IMR-90 (cell line): ENCODE measurements at places on chromosomes 3 and 15. TPM values are rescaled to one million over a fixed set of nuclear protein-coding genes. Genes with fewer than 3 reads are reported as not detected.

Gene GXYLT2
- polyA plus RNA-seq, result 4.8 and 5.7 TPM in 2 replicates

DNA sequence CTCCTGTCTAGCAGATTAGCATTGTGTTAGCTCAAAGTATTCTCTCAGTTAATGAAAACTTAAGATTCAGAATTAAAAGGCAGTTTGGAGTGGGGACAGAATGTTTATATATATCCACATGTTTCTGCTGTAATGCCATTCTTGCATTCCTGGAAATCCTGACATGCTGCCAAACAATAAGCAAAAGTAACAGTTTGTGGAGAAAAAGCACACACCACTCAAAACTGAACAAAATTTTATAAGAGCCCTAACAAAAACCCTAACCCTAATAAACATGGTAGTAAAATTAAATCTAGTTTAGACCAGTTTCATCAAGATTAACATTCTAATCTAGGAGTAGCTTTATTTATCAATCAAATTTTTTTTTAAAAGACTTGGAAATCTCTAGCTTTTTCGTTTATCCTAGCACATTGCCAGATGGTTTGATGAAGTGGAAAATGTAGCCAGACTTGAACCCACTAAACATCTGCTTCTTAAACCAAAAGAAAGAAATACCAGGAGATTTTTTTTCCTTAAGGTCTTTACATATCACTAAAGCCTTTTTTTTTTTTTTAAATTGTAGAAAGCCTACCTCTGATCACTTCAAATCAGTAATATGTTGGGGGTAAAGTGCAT, 3.7 kb downstream of the TCAIM start:
- H3K4me3 ChIP-seq, result no peak overlapping the region
- DNase-seq, result peak; percentile 87
- H3K27me3 ChIP-seq, result no peaks in the 10 kb centered on the region
- peak overlapping the region; percentile 61; the same call in 1 of the 2 replicates for H3K27ac ChIP-seq
- H3K36me3 ChIP-seq, result no peaks in the 10 kb centered on the region

Gene RLBP1
- polyA plus RNA-seq, result not detected in 2 replicates

Gene PRR20G
- polyA plus RNA-seq, result not detected in 2 replicates

Gene IGDCC3
- 0.19 and 0.32 TPM in 2 replicates for polyA plus RNA-seq

Gene ITGA11
- polyA plus RNA-seq, result 5.6 and 6.6 TPM in 2 replicates

Gene UACA
- 127 and 156 TPM in 2 replicates for polyA plus RNA-seq

GRCh38 chr3:182722907-182723306, 70.4 kb upstream of the ATP11B start:
- no peak for DNase-seq
- H3K36me3 ChIP-seq, result no peaks in the 10 kb centered on the region
- peaks cover 8% of the 10 kb centered on the region; the same call in 1 of the 2 replicates for H3K27me3 ChIP-seq
- no peak overlapping the region for H3K4me3 ChIP-seq

GRCh38 chr3:172321035-172321434, 127.2 kb downstream of the GHSR start:
- H3K27ac ChIP-seq, result no peak overlapping the region
- peaks cover 41% of the 10 kb centered on the region for H3K36me3 ChIP-seq
- H3K4me3 ChIP-seq, result no peak overlapping the region
- H3K27me3 ChIP-seq, result no peaks in the 10 kb centered on the region

DNA sequence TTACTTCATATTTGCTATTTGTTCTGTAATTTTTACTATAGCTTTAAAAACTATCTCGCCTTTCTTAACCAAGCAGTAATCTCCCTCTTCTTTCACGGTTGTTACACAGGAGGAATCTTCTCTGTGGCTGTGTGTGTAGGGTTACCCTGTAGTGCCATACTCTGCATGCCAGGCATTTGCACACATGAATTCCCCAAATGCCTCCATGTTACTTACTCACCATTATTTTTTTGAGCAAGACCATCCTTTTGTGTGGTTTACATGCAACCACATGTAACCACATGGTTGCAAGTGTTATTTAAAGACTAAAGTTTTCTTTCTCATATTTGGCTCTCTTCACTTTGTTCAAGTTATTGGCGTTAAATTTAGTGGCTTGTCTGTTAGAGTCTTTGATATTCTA, 45.5 kb downstream of the HPS3 start:
- no peak overlapping the region for H3K4me3 ChIP-seq
- H3K36me3 ChIP-seq, result peaks cover 8% of the 10 kb centered on the region
- H3K27ac ChIP-seq, result no peak overlapping the region
- H3K4me1 ChIP-seq, result peaks cover 11% of the 10 kb centered on the region; the same call in 1 of the 2 replicates
- no peak for DNase-seq

- H3K4me1 ChIP-seq, result peaks cover 2% of the 10 kb centered on the region; the same call in 1 of the 2 replicates
- no peak overlapping the region for H3K4me3 ChIP-seq
- H3K36me3 ChIP-seq, result no peaks in the 10 kb centered on the region
- peaks cover 79% of the 10 kb centered on the region for H3K27me3 ChIP-seq
- H3K27ac ChIP-seq, result no peak overlapping the region
- DNase-seq, result no peak
These were observed 5.4 kb upstream of the LINGO1 start for GRCh38 chr15:77637851-77638692.

DNA sequence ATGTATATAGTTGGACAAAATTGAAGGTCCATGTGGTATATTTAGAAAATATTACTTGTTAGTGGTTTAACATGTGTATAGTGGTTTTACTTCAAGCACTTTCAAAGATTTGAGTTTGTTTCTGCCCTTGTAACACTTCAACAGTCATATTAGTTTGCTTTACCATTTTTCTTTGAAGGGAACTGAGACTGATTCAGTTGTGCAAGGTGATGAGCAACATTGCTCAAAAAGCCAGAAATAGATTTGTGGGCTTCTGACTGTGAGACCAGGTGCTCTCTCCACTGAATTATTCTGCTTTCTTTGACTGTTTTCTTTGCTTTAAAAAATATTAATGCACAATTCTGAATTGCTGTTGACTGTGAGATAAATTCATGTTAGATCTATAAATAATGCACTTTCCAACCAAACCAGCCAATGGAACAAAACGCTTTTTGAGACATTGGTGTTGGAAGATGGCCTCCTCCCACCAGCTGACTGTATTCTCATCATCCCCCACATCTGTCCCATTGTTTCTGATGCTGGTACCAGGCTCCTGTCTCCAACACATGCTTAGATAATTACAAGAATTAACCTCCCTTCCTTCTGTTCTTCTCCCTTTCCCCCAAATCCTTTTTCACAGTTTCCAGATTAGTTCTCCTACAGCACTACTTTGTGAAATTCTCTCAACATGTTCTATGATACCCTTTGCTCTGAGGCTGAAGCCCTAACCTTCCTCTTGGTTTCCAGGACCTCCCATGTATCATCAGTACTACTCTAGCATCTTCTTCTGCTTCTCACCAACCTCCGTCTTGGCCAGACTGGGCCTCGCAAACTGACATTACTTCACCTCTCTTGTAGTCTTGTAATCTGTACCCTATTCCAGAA, 27.9 kb downstream of the PLCL2 start:
- H3K36me3 ChIP-seq, result no peaks in the 10 kb centered on the region
- H3K4me1 ChIP-seq, result peaks cover 3% of the 10 kb centered on the region
- H3K4me3 ChIP-seq, result no peak overlapping the region
- H3K27ac ChIP-seq, result no peak overlapping the region
- no peaks in the 10 kb centered on the region for H3K27me3 ChIP-seq

Gene CHDH
- 0.07 and 0.19 TPM in 2 replicates for polyA plus RNA-seq

DNA sequence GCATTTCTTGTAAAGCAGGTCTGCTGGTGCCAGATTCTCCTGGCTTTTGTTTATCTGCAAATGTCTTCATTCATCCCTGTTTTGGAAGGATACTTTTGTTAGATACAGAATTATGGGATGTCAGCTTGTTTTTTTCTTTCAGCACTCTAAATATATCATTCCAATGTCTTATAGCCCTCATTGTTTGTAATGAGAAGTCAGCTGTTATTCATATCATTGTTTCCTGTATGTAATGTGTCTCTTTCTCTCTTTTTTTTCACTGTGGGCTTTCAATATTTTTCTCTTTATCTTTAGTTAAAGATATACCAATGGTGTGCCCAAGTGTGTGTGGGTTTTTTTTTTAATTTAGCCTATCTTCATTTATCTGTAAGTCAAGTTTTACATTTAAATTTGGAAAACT, 65.6 kb upstream of the DCP1A start:
- no peak overlapping the region for H3K4me3 ChIP-seq
- H3K36me3 ChIP-seq, result no peaks in the 10 kb centered on the region
- DNase-seq, result no peak
- no peaks in the 10 kb centered on the region for H3K4me1 ChIP-seq

Gene MESP1
- 0.10 and 0.13 TPM in 2 replicates for polyA plus RNA-seq

Gene CX3CR1
- polyA plus RNA-seq, result 0.03 TPM in 1 of 2 replicates, not detected in the other

DNA sequence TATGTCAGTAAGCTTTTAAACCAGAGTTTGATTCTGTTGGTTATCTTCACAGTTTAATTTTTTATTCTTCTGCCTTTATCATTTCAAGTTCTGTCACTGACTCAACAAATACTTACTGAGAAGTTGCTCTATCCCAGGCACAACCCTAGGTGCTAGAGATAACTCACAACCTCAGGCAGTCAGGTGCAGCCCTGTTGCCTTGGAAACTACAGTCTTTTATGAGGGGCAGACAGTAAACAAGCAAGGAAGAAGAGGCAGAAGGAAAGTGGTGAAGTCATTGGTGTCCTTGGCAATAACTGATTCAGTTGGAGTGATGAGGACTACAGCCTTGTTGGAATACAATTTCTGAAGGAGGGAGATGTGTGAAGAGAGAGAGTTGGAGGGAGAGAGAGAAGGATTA, 142.1 kb upstream of the LRTM1 start:
- peaks cover 3% of the 10 kb centered on the region for H3K4me1 ChIP-seq
- no peak overlapping the region for H3K4me3 ChIP-seq
- no peak for DNase-seq
- H3K36me3 ChIP-seq, result no peaks in the 10 kb centered on the region
- no peak overlapping the region for H3K27ac ChIP-seq
- H3K27me3 ChIP-seq, result no peaks in the 10 kb centered on the region

DNA sequence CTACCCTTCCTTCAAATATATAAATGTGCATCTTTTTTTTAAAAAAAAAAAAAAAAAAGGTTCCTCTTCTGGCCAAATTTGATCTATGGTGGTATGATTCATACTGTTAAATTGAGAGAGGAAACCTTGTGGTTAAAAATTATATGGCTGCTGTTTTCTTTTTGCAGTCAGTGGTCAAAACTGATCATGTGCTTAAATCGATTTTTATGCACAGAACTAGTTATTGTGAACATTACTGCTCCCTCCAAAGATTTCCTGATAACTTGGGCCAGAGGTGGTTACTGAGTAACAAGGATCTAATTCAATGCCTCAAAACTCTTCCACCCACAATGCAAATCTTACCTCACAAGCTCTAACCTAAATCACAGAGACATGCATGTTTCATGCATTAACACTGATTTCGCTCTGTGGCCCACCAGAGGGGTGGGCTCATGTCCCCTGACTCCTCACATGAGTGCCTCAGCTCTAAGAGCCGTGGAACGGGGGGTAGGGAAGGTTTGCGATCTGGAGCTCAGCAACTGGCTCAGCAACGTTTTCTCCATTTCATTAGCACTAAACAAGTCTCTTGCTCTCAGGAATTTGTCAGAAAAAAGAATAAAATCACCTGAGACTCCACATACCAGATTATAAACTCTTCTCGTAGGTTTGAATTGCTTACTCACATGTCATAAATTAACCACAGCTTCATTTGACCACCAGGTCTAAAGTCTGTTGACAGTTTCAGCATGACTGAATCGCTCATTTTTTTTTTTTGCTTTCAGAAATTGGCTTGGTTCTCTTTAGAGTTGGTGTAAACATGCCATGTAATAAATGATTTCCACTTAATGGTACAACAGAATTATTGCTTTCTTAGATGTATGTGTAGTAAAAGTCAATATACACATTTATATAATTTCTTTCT, 280.4 kb downstream of the CD47 start:
- peak; percentile 9 for DNase-seq
- no peak overlapping the region for H3K4me3 ChIP-seq
- H3K27ac ChIP-seq, result no peak overlapping the region

Gene PLSCR5
- not detected in 2 replicates for polyA plus RNA-seq

GRCh38 chr3:39499651-39500273, 32.3 kb downstream of the MOBP start:
- H3K36me3 ChIP-seq, result no peaks in the 10 kb centered on the region
- peaks cover 16% of the 10 kb centered on the region for H3K27me3 ChIP-seq
- no peaks in the 10 kb centered on the region for H3K4me1 ChIP-seq

Gene CPN2
- polyA plus RNA-seq, result 0.07 TPM in 2 replicates

GRCh38 chr15:40155270-40155910, 5.5 kb upstream of the BUB1B start:
- DNase-seq, result no peak
- no peaks in the 10 kb centered on the region for H3K36me3 ChIP-seq
- H3K27ac ChIP-seq, result no peak overlapping the region
- H3K4me1 ChIP-seq, result 0 out of 2 replicates have a peak, but pooled peaks cover 1% of the 10 kb centered on the region
- no peak overlapping the region for H3K4me3 ChIP-seq
- H3K27me3 ChIP-seq, result no peaks in the 10 kb centered on the region

- peak overlapping the region; percentile 11; the same call in 1 of the 2 replicates for H3K27ac ChIP-seq
- H3K4me3 ChIP-seq, result no peak overlapping the region
- H3K27me3 ChIP-seq, result no peaks in the 10 kb centered on the region
These were observed 74.1 kb downstream of the SENP2 start for GRCh38 chr3:185659942-185660921.

Gene STXBP5L
- not detected in 2 replicates for polyA plus RNA-seq

DNA sequence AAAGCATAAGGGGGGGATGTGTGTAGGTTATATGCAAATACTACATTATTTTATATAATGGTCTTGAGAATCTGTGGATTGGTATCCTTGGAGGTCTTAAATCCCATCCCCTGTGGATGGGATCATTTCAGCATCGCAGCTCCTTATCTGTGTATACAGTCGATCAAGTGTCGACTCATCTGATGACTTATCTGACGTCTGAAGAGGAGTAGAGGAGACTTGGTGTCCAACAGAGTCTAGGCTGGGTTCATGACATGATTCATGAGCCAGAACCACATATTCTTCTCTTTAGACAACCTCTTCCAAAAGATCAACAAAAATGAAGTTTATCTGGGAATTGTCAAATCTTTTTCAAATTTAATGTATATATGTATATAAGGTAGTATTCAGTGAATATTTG, 220.7 kb downstream of the NR2F2 start:
- H3K27ac ChIP-seq, result no peak overlapping the region
- H3K36me3 ChIP-seq, result no peaks in the 10 kb centered on the region
- H3K4me1 ChIP-seq, result no peaks in the 10 kb centered on the region
- H3K27me3 ChIP-seq, result no peaks in the 10 kb centered on the region
- DNase-seq, result no peak
- H3K4me3 ChIP-seq, result no peak overlapping the region

- no peaks in the 10 kb centered on the region for H3K27me3 ChIP-seq
- H3K36me3 ChIP-seq, result peaks cover 10% of the 10 kb centered on the region
- DNase-seq, result peak; percentile 79
- peak within 1 kb of the TSS; percentile 84 for H3K27ac ChIP-seq
These were observed at the start of gene ZNF621 for GRCh38 chr3:40524568-40525285. Gene ZNF621, plus strand, starts transcription at chr3:40524960. Its CDS starts 881 bp downstream, at chr3:40525841.

GRCh38 chr3:171225165-171225564, 198.6 kb upstream of the SLC2A2 start:
- peaks cover 1% of the 10 kb centered on the region; the same call in 1 of the 2 replicates for H3K36me3 ChIP-seq
- H3K27me3 ChIP-seq, result no peaks in the 10 kb centered on the region; the same call in 1 of the 2 replicates
- H3K4me3 ChIP-seq, result no peak overlapping the region
- no peak for DNase-seq
- H3K27ac ChIP-seq, result no peak overlapping the region
